ENCODE measurements at places on chromosomes 7 and 10. TPM values are rescaled to one million over a fixed set of nuclear protein-coding genes. Genes with fewer than 3 reads are reported as not detected.

GRCh38 chr7:24942226-24942625 is 37.8 kb downstream of the OSBPL3 start:
- no peak for DNase-seq

DNA sequence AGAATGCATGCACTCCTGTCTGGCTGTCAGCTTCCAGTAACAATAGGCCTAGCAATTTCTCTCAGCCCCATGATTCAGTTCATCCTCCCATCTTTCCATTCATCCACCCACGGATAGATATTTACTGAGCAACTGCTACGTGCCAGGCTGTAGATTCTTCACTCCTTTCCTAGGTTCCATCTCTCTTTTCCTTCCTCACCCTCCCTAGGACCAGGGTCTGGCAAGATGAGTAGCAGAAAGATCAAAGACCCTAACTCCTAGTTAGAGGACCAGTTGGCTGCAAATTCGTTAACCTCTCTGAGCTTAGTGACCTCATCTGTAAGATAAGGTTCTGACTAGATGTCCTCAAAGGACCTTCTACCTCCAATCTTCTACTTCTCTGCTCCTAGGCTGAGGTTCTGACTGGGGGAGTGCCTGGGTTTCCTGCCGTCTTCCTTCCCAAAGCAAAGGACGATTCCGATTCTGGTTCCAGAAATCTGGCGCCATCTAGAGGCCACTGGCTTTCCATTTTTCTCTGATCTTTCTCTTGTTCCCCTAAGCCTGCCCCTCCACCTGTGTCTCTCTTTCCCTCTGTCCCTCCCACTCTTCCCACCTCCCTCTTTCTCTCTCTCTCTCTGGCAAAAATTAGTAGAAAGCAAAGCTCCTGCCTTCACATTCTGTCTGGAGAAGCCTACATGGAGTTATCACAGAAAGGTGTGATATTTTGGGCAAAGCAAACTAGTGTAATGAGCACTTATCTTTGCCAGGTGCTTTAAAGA is 26.2 kb downstream of the TBATA start:
- DNase-seq: peak; percentile 82

- DNase-seq: no peak
Observed at GRCh38 chr7:148035950-148036349, 554.6 kb upstream of the C7orf33 start.

GRCh38 chr10:46557319-46558121 is 1.1 kb upstream of the GPRIN2 start:
- DNase-seq: peak; percentile 18

DNA sequence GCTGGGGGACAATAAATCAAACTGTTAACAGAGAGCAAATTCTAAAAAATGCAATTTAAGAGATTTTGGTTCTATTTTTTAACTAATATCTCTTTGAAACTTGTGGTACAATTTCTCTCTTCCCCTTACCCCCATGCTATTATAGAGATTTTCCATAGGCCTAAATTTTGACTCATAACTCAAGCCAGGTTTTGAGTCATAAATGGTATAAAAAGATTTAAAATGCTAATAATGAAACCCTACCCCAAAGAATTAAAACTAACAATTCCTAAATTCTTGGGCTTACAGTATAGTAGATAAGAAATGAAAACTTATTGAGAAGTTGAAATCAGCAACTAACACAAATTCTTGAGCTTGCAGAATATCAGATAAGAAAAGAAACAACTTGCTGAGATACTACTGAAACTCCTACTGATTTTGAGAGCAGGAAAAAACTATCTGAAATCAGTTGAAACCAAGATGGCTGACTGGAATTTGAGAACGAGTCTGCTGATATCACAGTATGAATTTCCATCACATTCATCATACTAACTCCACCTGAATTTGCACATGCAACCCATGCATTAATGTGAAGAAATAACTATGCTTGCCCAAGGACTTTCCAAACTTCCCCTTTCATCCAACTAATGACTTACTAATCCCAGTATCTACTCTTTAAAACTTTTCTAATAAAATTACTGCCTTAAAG is 36.3 kb downstream of the POT1 start:
- no peak for DNase-seq

DNA sequence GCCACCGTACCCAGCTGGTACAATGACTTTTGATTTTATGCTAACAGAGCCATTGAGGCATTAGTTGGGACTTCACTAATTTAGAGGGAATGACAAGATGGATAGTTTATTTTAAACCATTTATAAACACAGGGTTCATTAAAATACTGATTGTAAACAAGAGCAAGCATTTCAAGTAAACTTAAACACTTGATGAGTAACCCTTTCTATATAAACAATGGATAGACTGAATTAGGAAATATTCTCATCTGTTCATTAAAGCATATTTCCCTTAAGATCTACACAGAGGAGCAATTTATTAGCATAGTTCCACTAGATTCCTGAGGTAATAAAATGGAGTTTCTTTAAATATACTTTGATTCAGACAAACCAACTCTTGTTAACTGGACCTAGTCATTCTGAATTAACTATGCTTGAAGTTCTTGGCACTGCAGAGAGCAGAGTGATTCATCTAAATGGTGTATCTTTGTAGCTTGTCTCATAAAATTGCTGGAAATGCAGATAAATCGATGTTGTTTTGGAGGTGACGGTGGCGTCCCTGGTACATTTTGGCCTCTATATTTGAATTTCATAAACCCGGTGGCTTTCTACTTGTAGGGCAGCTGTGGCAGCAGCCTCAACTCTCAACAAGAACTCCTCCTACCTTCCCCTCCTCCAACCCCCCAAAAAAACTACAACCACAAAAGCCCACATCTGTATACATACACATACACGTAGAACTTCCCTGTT is 15.4 kb upstream of the VDAC2 start:
- DNase-seq: no peak

DNA sequence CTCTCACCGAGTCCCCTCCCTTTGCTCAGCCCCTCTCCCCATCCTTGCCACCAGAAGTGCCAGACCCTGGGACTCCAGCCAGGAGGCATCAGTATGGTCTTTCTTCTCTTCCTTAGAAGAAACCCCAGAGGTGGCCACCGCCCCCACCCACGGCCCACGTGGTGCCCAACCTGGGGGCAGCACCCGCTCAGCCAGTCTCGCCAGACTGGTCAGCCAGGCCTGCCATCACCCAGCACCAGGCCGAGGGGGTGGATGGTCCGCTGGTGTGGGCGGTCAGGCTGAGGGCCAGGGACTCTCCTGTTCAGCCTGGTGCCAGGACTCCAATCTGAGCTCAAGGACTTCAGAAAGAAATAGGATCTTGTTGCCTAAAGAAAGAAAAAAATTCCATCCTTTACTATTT is 5.8 kb upstream of the CLDN4 start:
- no peak for DNase-seq

- DNase-seq: no peak
Observed at GRCh38 chr7:116277070-116277469, 66.7 kb downstream of the TES start.

The OPALIN gene
- total RNA-seq: not detected

- DNase-seq: no peak
Observed at GRCh38 chr7:54729107-54729506, 29.9 kb downstream of the SEC61G start.

The CALN1 gene
- not detected for total RNA-seq

DNA sequence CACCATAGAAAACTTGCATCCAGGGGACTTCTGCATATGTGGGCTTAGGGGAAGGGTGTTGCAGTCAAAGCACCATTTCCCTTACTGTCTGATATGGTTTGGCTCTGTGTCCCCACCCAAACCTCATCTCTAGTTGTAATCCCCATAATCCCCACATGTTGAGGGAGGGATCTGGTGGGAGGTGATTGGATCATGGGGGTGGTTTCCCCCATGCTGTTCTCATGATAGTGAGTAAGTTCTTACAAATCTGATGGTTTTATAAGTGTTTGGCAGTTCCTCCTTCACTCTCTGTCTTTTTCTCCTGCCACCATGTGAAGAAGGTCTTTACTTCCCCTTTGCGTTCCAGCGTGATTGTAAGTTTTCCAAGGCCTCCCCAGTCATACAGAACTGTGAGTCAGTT is 177.4 kb downstream of the ADK start:
- no peak for DNase-seq

The OR2A5 gene
- total RNA-seq: not detected

DNA sequence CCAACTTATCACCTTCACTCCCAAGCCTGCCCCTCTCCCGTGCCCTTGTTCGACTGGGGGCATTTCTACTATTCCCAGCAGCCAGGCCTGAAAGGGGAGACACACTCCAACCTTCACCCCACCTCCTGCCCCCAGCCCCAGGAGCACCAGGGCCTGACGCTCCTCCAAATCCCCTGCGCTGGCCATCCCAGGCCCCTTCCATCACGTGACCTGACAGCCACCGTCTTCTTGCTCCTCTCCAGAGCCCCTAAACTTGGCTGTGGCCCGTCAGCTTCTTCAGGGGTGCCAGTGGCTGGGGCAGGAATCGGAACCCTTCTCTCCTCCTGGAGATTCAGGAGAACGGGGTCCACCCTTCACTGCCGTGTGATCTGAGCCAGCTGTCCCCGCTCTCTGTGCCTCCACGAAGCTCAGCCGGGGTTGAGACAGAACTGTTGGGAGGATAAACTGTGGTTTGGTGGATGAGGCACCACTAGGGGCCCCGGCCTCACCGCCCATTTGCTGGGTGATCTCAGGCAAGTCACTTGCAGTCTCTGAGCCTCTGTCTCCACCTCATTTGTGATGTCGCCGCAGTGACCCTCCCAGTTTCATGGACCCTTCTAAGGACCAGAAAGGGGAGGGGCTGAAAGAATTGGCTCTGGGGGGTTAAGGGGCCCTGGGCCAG is 91.0 kb downstream of the MYL10 start:
- DNase-seq: no peak

The TAC1 gene
- total RNA-seq: not detected

- no peak for DNase-seq
Observed at GRCh38 chr7:121178869-121179497, 149.8 kb upstream of the WNT16 start.

The ZP3 gene
- 5.9 TPM for total RNA-seq

- DNase-seq: peak; percentile 69
Observed at GRCh38 chr7:101538596-101539459, 90.3 kb downstream of the MYL10 start.

The PTN gene
- not detected for total RNA-seq

DNA sequence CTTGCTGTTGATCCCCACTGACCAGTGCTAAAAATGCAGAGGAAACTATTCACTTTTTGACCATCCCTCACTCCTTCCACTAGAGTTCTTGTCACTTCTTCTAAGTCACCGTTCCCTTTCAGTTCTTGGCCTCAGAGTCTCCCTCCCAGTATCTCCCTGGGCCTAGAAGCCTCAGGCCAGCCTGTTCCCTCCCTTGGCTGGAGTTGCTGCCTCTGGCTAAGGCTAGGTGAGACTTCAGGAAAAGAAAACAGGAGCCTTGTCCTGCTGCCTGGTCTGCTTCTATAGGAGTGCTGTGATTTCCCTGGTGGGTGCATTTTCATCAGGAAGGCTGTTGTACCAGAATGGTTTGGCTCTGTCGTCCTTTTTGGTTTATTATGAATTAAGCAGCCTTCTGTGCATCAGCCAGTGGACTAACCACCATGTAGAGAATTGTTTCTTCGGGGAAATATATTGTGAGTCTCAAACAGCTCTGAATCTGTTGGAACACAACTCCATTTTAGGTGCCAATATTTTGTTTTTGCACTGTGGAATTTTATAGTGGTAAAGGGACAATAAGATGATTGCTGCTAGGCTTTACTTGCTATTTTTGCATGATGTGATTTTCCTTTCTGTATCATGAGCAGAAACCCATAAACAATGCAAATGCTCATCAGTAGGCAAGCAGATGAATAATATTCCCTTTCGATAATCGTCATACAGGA is 233.4 kb upstream of the FZD1 start:
- no peak for DNase-seq

The PRRT4 gene
- total RNA-seq: 0.16 TPM

DNA sequence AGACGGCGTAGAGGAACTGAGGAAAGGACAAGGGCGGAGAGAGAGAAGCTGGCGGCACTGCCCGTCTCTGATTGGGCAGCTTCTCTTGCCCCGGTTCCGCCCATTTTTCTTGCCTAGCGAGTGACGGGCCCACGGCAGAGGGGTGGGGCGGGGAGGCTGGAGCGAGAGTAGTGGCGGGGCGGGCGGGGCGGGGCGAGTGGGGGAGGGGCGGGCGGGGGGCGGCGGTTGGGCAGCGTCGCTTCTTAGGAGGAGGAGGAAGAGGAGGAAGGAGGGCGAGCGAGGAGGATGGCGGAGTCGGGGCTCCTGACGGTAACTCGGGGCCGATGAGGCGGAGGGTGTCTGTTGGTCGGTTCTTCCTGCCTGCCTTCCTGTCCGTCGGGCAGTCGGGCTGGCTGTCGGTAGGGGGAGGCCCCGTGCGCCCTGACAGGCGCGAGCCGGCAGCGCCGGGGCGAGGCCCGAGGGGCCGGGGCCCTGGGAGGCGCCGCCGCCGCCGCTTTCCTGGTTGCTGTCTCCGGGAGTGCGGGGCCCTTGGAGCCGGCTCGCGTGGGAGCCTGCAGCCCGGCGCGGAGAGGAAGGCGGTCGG is at the start of gene SHOC2:
Gene SHOC2 (plus strand): TSS at position 256 of the 583 bp plus-strand sequence. CDS start 44,755 bp downstream, outside the sequence.
- peak; percentile 99 for DNase-seq

DNA sequence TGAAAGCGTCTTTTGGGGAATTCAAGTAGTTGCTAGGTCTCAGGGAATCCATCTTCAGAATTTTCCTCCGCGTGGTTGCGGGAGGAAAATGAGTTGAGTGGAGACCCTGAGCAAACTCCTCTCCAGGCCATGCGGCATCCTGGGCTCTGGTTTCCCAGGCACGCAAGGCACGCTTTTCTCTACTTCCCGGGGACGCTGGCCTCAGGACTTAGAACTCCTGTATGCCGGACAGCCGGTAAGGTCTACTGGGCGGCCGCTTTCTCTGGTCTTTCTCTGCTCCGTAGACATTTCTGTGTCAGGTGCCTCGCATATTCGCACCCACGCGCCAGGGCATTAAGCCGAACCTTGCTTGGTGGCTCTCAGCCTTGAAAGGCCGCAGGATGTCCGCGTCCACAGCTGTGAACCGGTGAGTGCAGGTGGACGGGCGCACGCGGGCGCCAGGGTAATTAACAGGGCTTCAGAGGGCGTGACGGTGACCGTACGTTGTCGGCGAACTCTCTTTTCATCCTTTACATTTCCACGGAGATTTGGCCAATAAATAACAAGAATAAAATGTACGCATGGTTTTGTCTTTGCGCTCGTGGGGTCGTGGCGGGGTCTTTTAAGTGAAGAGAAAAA is 992 bp upstream of the RBM20 start:
- DNase-seq: no peak

The PLA2G12B gene
- total RNA-seq: not detected

Measured in activated CD8-positive, alpha-beta T cell treated with anti-CD3 and anti-CD28 coated beads, Interleukin-2, amount 10 ng/mL, durations not matched to agents 7 days and 5 days (primary cell).